ENCODE measurements at places on chromosomes 3 and 15.

GRCh38 chr3:50154476-50154839 is 666 bp upstream of the SEMA3F start:
- DNase-seq = no peak

DNA sequence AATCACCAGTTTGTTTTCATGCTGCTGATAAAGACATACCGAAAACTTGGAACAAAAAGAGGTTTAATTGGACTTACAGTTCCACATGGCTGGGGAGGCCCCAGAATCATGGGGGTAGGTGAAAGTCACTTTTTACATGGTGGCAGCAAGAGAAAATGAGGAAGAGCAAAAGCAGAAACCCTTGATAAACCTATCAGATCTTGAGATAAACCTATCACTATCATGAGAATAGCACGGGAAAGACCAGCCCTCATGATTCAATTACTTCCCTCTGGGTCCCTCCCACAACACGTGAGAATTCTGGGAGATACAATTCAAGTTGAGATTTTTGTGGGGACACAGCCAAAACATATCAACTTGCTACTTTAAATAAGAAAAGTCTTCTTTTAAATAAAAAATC is 28.9 kb downstream of the CD200R1L start:
- no peak for DNase-seq

DNA sequence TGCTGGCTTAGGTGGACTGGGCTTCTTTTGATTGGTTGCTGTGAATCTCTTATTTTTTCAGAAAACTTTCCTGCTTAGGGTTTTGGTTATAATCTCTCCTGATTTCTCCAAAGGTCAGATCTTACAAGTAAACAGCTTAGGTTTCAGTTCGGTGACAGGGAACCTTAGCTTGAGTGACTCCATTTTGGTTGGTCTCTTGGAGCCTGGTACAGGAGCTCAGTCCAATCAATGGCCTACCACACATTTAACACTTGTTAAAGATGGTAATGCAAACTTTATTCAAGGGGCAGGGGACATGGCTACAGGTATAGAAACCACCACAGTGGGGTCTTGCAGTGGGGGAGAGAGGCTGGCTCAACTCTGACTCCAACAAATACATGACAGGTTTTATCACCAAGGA is 180.9 kb upstream of the THBS1 start:
- DNase-seq = no peak

GRCh38 chr15:34793901-34794300 is 1.4 kb downstream of the ACTC1 start:
- no peak for DNase-seq

- DNase-seq = no peak
Observed at GRCh38 chr3:29212789-29213433, 68.0 kb upstream of the RBMS3 start.

DNA sequence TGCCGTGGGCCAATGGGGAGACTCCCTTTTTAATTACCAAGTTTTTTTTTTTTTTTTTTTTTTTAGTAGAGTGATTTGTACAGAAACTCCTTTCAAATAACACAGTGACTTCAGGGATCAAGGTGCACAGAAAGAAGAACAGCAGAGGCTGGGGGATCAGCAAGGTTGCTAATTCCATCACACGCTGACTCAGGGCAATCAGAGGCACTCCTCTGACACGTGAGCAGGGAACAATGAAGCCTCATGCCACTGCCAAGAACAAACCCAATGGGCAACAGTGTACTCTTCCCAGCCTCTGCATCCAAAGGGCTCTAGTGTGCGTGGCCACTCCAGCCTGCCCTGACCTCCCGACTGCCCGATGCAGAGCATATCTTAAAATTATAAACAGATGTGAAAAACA is 186.7 kb upstream of the WNT5A start:
- DNase-seq = no peak

GRCh38 chr15:100131321-100132224 is 210.2 kb downstream of the ADAMTS17 start:
- no peak for DNase-seq

GRCh38 chr3:171186817-171187500 is 160.4 kb upstream of the SLC2A2 start:
- no peak for DNase-seq

GRCh38 chr15:63366451-63366850 is 15.2 kb downstream of the CA12 start:
- no peak for DNase-seq

- DNase-seq = no peak
Observed at GRCh38 chr3:48244461-48244860, 3.6 kb downstream of the ZNF589 start.
